Left lobe of liver (tissue), 2 donors: ENCODE measurements at places on chromosomes 13 and 19.

DNA sequence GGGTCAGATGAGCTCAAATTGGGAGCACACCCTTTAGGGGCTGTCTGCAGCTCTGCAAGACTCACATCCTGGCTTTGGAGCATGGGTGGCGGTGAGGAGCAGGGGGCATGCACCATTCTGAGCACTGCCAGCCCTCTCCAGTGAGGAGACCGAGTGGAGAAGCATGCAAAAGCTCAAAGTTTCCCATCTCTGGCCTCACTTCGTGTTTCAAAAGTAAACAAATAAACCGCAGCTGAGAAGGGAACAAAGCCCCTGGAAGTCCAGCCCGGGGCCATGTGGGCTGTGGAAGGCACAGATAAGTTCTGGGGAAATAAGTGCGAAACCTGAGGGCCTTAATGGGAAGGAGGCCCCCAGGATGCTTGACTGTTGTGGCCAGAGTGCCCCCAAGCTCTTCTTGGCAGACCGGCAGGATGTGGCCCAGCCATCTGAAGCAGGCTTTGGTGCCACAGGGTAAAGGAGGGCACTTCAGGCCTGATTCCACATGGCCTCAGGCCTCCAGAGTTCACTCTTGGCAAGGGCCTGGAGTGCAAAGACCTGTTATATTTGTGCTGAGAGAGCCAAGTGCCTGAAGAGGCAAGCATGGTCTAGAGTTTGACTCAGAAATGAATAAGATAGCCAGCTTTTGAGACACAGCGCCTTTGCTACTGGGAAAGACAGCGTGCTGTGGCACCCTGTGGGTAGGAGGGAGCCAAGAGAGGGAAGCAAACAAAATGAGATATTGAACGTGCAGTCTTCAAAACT lies 1.2 kb downstream of the MEDAG start:
- no peak for DNase-seq

DNA sequence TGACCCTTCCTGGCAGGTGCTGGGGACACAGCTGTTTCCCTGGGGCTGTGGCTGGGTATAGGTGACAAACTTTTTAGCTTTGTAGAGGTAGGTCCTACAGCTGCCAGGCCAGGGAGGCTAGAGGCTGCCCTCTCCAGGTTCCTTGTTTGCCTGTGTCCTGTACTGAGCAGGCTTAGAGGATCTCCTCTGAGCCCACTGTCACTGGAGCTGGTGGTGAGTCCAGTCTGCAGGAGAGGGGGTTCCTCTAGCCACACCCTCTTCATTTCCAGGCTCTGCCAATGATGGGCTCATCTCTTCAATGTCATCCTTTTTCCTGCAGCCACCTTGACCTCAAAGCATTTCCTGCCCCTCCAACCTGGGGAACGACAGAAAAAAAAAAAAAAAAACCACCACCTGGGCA lies 12.6 kb upstream of the RAB11B start:
- no peak for DNase-seq

- peak; percentile 38 for DNase-seq
Measured at GRCh38 chr13:112783135-112783977, 93.5 kb downstream of the ATP11A start.

GRCh38 chr13:106318941-106319411 lies 216.5 kb downstream of the EFNB2 start:
- DNase-seq: no peak

GRCh38 chr13:114082849-114083645 lies 49.4 kb downstream of the RASA3 start:
- peak; percentile 37 for DNase-seq

DNA sequence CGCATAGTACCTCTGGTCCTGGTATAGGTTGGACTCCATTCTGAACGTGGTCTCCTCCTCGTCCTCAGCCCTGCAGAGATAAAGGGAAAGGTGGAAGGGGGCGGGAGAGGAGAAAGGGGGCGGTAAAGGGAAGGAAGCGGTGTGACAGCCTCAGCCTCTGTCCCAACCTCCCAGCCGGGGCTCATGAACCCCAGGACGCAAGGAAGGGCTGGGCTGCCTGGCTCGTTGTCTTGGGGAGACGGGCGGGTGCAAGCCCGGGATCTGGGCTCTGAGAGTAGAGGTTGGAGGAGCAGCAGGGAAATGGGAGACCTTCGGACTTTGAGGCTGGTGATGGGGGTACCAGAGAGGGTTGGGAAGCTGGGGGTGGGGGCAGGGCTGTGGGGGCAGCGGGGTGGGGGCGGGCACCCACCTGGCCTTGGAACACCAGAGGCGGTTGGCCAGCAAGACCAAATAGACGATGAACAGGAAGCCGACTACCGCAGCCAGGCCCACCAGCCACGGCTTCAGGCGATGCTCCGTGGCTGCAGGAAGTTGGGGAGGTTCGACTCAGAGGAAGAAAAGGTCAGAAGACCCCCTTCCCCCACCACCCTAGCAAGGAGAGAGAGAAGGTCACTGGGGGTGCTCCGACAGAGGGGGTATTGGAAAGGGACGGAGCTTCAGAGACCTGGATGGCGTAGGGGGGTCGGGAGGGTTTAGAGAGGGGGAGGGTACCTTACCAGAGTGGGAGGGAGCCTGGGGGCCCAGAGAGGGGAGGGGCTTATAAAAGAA lies 1.7 kb downstream of the SMIM24 start:
- no peak for DNase-seq
